ENCODE measurements at places on chromosomes 5 and 9.

- no peak for DNase-seq
These were observed 395.7 kb upstream of the SEMA6A start for GRCh38 chr5:116970318-116970717.

DNA sequence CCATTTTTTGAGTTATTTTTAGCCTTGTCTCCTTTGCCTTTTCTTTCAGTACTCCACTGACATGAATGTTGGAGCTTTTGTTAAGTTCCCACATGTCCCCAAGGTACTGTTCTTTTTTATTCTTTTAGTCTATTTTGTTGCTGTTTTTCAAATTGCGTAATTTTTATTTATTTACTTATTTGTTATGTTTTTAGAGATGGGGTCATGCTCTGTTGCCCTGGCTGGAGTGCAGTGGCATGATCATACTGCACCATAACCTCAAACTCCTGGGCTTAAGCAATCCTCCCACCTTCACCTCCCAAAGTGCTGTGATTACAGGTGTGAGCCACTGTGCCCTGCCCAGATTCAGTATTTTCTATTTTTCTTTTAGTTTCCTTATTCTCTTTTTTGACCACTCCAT, 5.4 kb upstream of the PCDHA1 start:
- no peak for DNase-seq

- no peak for DNase-seq
These were observed 30.0 kb upstream of the CPEB4 start for GRCh38 chr5:173858021-173858669.

DNA sequence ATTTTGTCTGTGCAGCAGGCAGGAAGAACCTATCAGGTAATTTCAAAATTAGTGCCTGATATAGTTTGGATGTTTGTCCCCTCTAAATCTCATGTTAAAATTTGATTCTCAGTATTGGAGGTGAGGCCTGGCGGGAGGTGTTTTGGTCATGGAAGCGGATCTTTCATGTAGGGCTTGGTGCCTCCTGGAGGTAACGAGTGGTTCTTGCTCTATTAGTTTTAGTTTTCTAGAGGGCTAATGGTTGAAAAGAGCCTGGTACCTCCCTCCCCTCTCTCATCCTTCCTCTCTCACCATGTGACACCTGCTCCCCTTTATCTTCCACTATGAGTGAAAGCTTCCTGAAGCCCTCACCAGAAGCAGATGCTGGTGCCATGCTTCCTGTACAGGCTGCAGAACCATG, 106.3 kb downstream of the DRD1 start:
- DNase-seq = no peak

DNA sequence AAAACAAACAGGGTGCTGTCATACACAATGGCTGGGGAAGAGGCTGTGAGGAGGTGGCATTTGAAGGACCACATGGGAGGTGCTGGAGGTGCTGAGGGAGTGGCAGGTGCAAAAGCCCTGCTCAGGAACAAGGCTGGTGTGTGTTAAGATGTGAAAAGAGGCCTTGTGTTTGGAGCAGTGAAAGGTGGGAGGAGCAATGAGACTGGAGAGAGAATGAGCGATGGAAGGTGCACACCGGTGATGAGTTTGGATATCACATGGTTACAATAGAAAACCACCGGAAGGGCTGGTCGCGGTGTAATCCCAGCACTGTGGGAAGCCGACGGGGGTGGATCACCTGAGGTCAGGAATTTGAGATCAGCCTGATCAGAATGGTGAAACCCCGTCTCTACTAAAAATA, 9.2 kb upstream of the FIBCD1 start:
- no peak for DNase-seq

DNA sequence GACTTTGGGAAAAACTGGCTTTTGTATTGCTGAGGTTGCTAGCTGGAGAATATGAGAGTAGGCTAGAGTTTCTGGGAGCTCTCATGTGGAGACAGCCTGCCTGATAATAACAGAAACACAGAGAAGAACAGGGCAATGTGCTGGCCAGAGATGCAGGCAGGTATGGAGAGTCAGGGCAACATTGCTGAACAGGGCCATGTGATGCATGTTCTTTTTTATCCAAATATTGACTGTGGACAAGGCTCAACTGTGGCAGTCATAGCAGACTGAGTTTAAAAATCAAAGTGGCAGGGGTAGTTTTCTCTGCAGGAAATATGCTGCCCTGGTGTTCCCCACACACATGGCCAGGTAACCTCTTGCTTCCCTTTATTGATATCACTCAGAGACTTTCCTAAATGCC, 381.1 kb downstream of the RASEF start:
- no peak for DNase-seq

GRCh38 chr5:52758014-52758413, 29.7 kb upstream of the ITGA1 start:
- no peak for DNase-seq
